Karpas-422 (cell line): ENCODE measurements at places on chromosomes 4 and X.
A peak's percentile ranks its signal among the peaks of the same experiment; 100 is the strongest.

GRCh38 chrX:69210581-69210980 is 45.3 kb upstream of the PJA1 start:
- no peak for DNase-seq

DNA sequence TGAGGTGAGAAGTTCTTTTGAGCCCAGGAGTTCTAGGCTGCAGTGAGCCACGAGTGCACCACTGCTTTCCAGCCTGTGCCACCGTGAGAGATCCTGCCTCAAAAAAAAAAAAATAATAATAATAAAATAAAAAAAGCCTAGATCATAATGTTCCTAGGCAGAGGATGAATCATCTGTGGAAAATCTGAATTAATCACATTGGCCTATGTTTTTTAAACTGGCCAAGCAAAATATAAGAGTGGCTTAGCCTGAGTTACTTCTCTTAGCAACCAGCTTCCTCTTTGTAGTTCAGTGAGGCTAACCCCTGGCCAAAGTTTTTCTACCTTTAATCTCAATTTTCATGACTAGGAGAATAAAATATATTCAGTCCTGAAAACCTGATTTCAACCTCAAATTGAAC is 614.6 kb downstream of the PPP4R3C start:
- DNase-seq, result no peak

DNA sequence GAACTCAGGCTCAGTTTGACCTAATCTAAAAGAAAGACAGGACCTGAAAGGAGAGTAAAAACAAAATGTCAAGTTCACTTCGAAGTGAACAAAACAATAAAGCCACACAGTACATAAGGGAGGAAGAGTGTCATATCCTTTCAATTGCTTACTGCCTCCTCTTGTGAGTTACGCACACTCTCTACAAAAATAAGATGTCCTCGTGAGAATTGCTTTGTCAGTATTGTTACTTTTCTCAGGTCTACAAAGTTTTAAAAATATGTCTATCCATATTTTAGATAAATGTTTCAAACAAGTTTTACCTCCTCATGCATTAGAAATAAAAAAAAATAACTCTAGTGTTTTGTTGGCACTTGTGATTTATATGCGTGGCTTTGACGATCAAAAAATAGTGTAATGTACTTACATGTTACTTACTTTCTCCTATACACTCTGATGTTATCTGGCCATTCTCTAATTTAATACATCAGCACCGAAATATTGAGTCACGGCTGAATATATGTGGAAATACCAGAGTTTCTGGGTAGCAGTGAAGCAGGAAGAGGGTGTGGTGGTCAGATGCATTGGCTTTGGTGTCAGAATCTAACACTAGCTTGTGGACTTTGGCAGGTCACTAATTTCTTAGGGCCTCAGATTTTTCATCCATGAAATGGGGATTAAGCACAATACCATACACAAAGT is 8.1 kb upstream of the MRPL1 start:
- no peak for DNase-seq

- no peak for DNase-seq
Measured at GRCh38 chr4:11039634-11040131, 355.1 kb upstream of the CLNK start.

- no peak for DNase-seq
Measured at GRCh38 chr4:7466904-7467303, 32.2 kb upstream of the PSAPL1 start.

- DNase-seq, result no peak
Measured at GRCh38 chr4:16897991-16898827, at the start of gene LDB2. Gene LDB2 (minus strand): TSS chr4:16898645.

DNA sequence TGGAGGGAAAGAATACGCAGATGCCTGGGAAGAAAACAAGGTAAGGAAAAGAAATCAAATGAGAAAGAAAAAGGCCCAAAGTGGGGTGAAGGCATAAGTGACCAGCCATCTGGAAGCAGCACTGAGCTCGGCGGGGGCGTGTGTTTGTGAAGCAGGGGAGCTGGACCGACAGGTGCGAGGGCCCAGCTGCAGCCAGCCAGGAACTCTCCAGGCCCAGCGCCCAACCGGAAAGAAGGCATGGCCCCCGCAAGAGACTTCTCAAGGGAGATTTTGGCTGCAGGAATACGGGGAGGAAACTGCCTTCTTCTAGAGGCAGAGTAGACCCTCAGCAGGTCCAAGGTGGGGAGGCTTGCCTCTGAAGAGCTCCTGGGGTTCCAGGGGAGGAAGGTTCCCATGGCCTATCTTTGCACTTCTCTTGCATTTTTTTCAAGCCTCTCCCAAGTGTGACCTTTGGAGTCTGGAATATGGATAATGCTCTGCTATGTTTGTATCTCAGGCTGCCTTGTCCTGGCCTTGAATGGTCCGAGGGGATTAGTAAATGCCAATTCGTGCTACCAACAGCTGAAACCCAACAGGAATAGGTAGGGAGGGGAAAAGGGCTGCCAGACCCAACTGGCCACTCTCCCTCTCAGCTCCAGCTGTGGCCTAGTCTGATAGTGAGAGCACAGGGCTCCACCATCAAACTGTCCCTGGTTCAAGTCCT is 10.8 kb upstream of the CITED1 start:
- DNase-seq, result no peak

DNA sequence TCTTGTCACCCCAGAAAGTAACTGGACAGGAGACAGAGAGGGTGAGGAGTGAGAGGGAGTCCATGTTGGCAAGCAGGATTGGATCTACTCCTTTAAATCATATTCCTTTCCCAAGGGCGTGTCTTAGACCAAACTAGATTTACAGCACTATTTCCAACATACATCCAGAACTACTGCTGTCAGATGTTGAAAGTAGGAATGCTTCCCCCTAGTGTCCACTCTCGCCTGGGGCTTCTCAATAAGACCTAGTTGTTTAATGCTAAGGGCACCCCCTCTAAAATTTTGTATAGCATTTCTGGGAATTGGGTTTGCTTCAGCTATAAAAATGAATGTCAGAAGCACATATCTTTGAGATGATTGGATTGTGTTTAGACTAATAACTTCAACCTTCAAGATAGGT is 13.3 kb downstream of the OFD1 start:
- DNase-seq, result peak; percentile 68

- DNase-seq, result no peak
Measured at GRCh38 chr4:7420661-7421040, 14.1 kb downstream of the PSAPL1 start.

DNA sequence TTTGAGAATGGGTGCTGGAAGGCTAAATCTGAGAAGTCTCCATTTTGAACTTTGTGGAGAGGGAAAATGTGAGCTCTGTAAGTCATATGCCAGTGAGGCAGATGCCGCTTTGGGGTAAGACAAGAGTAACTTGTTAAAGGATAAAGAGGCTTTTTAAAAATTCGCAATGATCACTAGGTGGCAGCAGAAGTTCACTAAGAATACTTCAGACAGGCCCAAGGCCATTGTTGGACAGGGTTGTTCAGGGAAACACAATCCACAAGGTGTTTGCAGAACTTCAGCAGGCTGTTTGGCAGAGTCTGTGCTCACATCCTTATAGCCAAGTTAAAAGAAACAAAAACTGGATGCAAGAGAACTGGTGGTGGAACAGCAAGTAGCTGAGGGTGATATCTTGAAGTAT is 13.7 kb upstream of the PIGA start:
- peak; percentile 92 for DNase-seq

DNA sequence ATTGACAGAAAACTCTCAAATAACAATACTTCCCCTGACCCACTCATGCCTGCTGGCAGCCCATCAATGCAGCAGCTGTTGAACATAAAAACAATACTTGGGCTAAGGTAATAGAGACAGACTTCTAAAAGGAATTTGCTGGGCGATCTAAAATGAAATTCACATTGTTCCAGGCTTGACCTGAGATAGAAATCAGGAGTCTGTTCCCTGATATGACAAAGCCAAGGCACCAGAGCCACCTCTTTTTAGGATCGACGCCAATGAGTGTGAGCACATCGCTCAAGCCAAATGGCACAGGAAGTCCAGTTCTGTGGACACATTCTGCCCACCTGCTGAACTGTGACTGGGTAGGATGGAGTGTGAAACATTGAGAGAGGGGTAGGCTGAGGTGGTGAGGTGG is 4.9 kb downstream of the SEPTIN11 start:
- DNase-seq, result peak; percentile 2

DNA sequence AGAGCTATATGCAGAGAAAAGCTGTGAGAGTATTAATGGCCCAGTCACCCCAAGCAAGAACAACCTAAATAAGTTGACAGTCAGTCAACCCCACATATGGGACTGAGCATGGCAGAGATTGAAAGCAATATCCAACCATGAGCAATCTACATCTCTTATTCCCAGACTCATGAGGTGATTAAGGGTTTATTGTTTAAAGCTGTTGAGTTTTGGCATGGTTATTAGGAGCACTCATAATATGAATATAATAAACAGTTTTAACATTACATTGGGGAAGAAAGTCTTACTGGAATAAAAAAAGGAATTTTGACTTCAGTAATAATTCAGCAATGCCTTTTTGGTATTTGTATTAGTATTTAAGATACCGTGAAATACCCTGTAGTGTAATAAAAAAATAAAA is 1627.4 kb downstream of the STIM2 start:
- DNase-seq, result no peak

DNA sequence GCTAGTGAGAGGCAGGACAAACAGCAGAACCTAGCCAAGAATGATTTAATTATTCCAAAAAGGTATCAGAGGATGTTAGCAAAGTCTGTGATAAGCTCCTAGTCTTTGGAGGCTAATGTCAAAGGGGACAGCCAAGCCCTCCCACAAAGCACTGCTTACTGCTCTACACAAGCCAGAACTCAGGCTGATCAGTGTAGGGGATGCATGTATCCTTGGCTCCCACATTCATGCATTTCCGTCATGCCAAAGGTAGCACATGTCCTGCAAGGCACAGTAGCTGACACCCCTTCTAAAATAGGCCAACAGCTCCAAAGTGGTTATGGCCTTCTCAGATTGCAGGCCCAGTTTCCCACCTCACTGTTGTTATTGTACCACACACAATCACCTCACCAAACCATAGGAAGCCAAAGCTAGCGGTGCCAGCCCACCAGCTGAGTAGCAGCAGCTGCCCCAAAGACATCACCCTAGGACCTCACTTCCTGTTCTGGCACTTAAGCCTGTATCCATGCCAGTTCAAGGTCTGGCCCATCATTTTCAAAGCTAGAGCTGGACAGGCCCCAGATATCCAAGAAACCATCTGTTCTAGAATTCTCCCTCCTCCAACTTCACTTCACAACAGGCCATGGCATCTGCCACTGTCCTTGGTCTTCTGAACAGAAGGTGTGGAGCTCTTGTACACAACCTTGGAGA is 40.9 kb downstream of the TSPAN5 start:
- DNase-seq, result no peak

- no peak for DNase-seq
Measured at GRCh38 chr4:130632731-130633604, 1537.0 kb downstream of the C4orf33 start.

DNA sequence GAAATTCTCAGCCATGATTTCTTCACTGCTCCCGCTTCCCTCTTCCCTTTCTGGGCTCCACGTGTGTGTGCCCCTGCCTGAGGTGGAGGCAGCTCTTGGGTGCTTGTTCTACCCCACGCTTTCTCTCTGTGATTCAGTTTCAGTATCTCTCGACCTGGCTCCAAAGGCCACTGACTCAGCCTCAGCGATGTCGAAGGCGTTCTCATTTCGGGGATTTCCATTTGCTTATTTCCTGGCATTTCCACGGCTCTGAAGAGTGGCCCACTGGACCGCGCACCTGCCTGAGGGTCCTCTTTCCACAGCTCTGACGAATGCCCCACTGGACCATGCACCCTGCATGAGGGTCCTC is 52.4 kb downstream of the GAK start:
- DNase-seq, result no peak

- DNase-seq, result no peak
Measured at GRCh38 chrX:3697220-3697684, 16.2 kb downstream of the PRKX start.

GRCh38 chrX:7191681-7192110 is 43.7 kb upstream of the PUDP start:
- DNase-seq, result peak; percentile 73

- peak; percentile 46 for DNase-seq
Measured at GRCh38 chr4:83328521-83329187, 6.0 kb downstream of the HPSE start.

- DNase-seq, result no peak
Measured at GRCh38 chr4:157293673-157294072, 73.1 kb downstream of the GRIA2 start.
